ENCODE measurements at places on chromosomes 4 and X.

DNA sequence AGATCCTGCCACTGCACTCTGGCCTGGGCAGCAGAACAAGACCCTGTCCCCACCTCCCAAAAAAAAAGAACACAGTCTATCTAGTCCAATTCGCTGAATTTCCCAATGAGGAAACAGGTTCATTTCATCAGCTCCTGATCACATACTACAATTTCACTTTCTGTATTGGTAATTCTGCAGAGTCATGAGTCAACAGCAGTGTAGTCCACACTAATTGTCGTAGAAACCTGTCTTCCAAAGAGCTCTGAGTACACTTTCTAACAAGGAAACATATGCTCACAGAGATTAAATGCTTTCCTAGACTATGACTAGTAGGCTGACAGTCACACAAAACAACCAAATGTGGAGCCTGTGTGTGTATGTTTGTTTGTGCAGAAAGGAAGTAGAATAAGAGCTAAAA lies 91.9 kb downstream of the GPC4 start:
- no peak for DNase-seq

DNA sequence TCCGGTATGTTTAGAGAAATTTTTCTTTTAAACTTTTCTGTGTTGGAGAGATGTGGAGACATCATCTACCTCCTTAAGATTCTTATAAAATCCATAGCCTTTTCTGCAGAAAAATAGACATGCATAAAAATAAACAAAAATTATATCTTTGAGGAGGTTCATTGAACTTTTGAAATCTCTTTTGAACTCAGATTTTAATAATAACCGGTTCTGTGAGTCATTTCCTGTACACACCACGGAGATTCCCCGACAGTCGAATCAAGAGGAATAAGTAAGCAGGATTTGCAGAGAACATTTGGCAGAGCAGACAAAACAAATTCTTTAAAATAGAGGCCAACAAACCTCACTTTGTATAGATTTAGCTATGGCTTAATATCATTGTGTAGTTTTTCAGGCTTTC lies 918.7 kb upstream of the POU3F4 start:
- no peak for DNase-seq

- no peak for DNase-seq
Observed at GRCh38 chr4:116512552-116512951, 572.8 kb downstream of the TRAM1L1 start.

DNA sequence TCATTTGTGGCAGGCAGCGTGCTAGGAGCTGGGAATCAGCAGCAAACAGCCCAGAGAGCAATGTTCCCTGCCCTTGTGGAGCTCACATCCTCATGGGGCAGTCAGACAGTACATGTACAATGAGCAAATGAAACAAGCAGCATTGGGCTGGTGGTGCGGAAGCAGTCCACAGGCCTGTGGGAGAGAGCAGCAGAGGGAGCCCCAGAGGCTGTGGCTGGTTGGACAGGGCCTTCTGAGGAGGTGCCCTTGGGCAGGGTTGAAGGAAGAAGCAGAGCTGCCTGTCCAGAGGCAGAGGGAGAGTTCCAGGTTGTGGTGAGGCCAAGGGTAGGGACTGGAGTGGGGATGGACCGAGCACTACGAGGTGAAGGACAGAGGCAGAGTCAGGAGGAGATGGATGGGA lies 22.5 kb downstream of the MMGT1 start:
- no peak for DNase-seq

DNA sequence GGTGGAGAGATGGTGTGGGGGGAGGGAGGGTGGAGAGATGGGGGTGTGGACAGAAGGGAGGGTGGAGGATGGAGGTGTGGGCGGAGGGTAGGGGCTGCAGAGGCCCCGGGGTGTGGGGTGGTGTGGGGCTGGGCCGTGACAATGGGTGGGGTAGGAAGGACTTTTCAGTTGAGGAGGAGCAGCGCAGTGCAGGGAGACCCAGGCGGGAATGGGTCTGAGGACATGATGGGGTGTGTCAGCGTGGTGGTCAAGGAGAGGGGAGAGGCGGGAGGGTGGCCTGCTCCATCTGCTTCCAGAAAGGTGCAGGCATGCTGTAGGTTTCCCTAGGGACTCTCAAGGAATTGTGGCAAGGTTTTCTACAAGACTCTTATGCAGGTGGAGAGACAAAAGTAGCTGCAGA lies 48.9 kb downstream of the RGS12 start:
- DNase-seq, result no peak

GRCh38 chr4:128572778-128573241 lies 236.7 kb upstream of the JADE1 start:
- no peak for DNase-seq

DNA sequence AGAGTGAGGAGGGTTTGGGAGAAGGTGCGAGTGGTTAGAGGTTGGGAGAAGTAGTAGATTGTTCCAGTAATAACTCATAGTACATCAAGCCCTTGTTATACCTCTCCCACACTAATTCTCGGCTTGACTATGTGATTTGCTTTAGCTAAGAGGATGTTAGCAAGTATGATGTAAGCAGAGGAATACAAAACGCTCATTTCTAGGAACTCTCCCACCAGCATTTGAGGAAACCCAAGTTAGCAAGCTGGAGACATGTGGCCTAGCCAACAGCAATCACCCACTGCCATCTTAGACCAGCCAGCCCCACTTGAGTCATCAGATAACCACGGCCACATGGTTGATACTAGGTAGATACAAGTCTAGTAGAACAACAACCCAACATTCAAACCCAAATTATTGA lies 14.2 kb downstream of the FTHL17 start:
- DNase-seq, result no peak

- no peak for DNase-seq
Observed at GRCh38 chr4:4838936-4839810, 20.3 kb upstream of the MSX1 start.

GRCh38 chr4:83846193-83846830 lies 310.4 kb downstream of the GPAT3 start:
- no peak for DNase-seq

DNA sequence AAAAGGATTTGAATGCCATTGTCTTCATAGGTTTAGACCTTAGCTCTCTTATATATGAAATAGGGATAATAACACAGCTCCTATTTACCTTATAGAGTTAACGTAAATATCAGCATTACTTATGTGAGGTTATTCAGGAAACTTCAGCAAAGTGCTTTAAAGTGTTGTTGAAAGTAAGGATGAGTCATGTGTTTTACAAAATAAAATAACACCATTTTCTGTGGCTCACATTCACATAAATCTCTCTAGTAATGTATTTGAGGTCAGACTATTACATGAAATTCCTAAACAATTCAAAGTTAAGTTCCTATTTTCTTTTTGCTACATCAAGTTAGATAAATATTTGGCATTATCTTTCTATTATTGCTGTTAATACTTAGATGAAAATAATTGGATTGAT lies 2.9 kb downstream of the GNRHR start:
- DNase-seq, result no peak

DNA sequence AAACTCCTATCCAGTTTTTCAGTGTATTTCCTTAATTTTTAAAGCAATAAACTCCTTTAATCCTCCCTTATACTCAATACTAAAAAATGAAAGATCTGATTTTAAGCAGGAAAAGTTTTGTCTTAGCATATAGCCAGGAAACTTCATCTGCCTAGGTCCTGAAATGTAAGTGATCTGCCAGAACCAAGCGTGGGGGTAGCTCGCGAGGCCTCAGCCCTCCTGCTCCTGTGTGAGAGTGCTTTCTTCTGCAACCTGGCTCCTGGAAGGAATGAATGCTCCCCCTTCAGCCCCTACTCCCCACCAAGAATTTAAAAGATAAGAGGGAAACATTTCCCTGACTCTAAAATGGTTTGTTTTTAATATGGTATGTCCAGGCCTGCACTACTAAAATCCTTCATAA lies 160.1 kb downstream of the CBR4 start:
- no peak for DNase-seq

GRCh38 chr4:52037689-52038102 lies 403 bp downstream of the SGCB start:
- peak; percentile 36 for DNase-seq

DNA sequence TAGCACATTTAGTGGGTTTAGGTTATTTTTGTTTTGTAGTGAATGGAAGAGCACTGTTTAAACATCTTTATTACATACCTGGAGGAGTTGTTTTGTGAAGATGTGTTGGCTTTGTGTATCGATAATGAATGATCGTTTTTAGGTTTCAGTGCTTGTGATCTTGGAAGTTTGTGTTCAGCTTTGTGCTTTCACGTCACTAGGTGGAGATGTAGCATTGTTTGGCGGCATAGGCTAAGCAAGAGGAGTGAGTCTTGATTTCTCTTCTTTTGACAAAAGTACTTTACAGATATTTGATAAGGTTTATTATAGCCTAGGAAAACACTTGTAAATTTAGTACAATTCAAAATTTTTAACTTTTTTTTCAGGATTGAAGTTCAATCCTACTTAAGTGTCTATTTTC lies 50.4 kb downstream of the PDK3 start:
- no peak for DNase-seq

Data from renal cortex interstitium (tissue), 15 donors.